ENCODE measurements at places on chromosomes 3 and 15. TPM values are rescaled to one million over a fixed set of nuclear protein-coding genes. Genes with fewer than 3 reads are reported as not detected.
A peak's percentile ranks its signal among the peaks of the same experiment; 100 is the strongest.

CHDH gene
- total RNA-seq = 41.5 TPM

GRCh38 chr3:169390271-169390670 is 273.2 kb downstream of the MECOM start:
- H3K27ac ChIP-seq = peak overlapping the region; percentile 86
- H3K4me3 ChIP-seq = no peak overlapping the region
- no peaks in the 10 kb centered on the region for H3K36me3 ChIP-seq
- H3K27me3 ChIP-seq = no peaks in the 10 kb centered on the region
- DNase-seq = peak; percentile 31

GRCh38 chr3:170355738-170356595 is 1.5 kb upstream of the SKIL start:
- DNase-seq = peak; percentile 43
- H3K27me3 ChIP-seq = no peaks in the 10 kb centered on the region
- H3K36me3 ChIP-seq = no peaks in the 10 kb centered on the region
- peak overlapping the region; percentile 88 for H3K27ac ChIP-seq
- peaks cover 3% of the 10 kb centered on the region for H3K4me1 ChIP-seq

DNA sequence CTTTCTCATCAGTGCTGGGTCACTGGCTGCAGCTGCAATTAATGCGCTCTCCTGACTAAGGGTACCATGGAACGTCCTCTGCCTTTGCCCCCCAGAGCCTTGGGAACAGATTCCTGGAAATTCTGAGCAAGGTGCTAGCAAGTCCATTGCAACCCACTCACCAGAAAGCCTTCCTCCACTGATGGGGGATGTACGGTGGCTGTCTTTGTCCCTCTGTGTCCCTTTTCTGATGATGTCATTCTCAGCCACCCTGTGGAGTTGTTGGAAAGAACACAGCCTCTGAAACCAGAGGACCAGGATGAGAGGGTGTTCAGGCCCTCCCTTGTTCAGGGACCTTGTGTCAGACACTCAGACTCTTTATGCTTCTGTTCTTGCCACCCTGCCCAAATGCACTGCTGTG is 38.1 kb upstream of the ZBTB38 start:
- H3K4me3 ChIP-seq = no peak overlapping the region
- no peaks in the 10 kb centered on the region for H3K36me3 ChIP-seq
- H3K27ac ChIP-seq = no peak overlapping the region
- H3K27me3 ChIP-seq = no peaks in the 10 kb centered on the region
- H3K4me1 ChIP-seq = peaks cover 17% of the 10 kb centered on the region

DNA sequence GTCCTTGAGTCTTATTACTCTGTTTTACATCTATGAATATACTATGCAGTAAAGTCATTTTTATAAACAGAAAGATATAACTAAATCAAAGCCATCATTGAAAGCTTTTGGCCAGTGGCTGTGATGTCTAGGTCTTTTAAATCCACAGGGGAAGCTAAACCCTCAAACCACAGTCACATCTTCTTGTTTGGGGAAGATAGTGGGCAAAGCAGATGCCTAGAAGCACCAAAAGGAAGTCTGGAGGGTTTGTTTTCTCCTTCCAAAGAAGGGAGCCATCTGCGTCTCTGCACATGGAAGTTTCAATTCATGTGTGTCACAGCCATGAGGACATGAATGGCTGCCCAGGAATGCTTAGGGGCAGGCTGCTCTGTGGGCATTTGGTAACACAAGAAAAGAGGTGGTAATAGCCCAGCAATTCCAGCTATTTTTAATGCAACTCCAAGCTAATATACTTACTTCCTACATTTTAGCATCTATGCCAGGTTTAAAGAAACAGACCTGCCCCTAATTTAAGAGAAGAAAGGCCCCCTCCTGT is 322.2 kb downstream of the SLC9A9 start:
- H3K27me3 ChIP-seq = no peaks in the 10 kb centered on the region
- no peaks in the 10 kb centered on the region for H3K4me1 ChIP-seq
- no peaks in the 10 kb centered on the region for H3K36me3 ChIP-seq
- no peak overlapping the region for H3K4me3 ChIP-seq
- no peak overlapping the region for H3K27ac ChIP-seq

GRCh38 chr3:186901135-186901734 is 29.1 kb upstream of the ST6GAL1 start:
- H3K36me3 ChIP-seq = no peaks in the 10 kb centered on the region
- H3K27me3 ChIP-seq = no peaks in the 10 kb centered on the region
- no peak overlapping the region for H3K4me3 ChIP-seq

DNA sequence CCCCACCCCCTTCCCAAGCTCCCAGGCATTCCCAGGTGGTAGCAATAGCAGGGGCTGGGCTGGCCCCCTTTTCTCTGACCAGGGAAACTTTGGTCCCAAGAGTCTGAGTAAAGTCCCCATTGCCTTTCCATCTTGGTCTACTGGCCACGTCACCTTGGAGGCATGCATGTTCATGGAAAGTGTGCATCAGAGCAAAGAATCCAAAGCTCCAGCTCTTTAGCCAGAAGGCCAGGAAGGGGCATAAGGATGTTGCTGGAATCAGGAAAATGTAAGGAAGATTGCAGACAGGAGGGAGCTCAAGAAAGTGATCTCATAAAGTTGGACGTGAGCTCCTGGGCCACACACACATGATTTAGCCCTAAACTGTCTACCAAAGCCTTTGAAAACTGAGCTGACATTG is 63.6 kb downstream of the KBTBD12 start:
- H3K27me3 ChIP-seq = no peaks in the 10 kb centered on the region
- H3K4me1 ChIP-seq = no peaks in the 10 kb centered on the region
- no peaks in the 10 kb centered on the region for H3K36me3 ChIP-seq
- DNase-seq = no peak
- H3K4me3 ChIP-seq = no peak overlapping the region

ATP13A5 gene
- total RNA-seq = 0.05 TPM

DNA sequence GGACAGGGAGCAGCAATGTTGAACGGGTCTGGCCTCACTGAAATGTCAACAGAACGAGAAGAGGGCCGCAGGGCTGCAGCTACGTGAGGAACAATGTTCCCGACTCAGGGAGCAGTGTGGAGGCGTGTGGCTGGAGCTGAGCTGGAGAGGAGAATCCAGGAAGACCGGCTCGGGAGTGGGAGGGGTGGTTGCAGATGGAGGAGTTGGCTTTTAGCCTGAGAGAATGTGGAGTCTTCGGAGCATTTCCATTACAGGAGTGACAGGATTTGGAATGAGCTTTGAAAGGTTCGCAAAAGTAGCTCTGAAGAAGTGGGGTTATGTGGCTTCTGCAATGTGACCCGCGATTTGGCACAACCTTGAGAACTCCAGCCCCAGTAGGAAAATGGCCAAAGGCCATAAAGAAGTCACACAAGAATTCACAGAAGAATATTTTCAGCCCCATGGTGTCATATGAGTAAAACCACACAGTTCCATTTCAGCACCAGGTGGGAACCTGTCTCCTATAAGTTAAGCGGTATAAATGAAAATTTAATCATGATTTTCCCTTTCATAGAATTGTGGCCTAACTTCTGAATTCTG is 78.8 kb upstream of the NSMCE3 start:
- no peaks in the 10 kb centered on the region for H3K27me3 ChIP-seq
- H3K27ac ChIP-seq = no peak overlapping the region
- no peak for DNase-seq

TMEM40 gene
- total RNA-seq = not detected

RPL15 gene
- total RNA-seq = 1,434 TPM

CLDN16 gene
- not detected for total RNA-seq

DNA sequence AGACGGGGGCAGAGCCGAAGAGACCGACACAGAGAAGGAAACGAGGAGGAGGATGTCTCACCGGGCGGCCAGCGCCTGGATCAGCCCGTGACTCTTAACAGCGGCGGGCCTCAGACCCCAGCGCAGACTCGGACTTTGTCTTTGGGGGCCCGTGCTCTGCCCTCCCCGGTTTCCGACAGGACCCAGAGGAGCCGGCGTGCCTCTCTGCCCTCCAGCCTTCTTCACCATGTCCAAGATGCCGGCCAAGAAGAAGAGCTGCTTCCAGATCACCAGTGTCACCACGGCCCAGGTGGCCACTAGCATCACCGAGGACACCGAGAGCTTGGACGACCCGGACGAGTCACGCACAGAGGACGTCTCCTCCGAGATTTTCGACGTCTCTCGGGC is 1.0 kb downstream of the TSC22D2 start:
- H3K27me3 ChIP-seq = no peaks in the 10 kb centered on the region
- H3K27ac ChIP-seq = peak overlapping the region; percentile 100
- no peaks in the 10 kb centered on the region for H3K4me1 ChIP-seq
- peak overlapping the region; percentile 97 for H3K4me3 ChIP-seq

FILIP1L gene
- 3.7 TPM for total RNA-seq

GRCh38 chr3:89360156-89360555 is 252.7 kb downstream of the EPHA3 start:
- H3K4me1 ChIP-seq = no peaks in the 10 kb centered on the region
- DNase-seq = no peak
- no peak overlapping the region for H3K4me3 ChIP-seq
- H3K27ac ChIP-seq = no peak overlapping the region
- H3K36me3 ChIP-seq = no peaks in the 10 kb centered on the region

- no peak for DNase-seq
- no peaks in the 10 kb centered on the region for H3K36me3 ChIP-seq
- no peak overlapping the region for H3K27ac ChIP-seq
- no peak overlapping the region for H3K4me3 ChIP-seq
- H3K27me3 ChIP-seq = no peaks in the 10 kb centered on the region
These were observed 35.4 kb downstream of the TPM1 start for GRCh38 chr15:63077952-63078351.
